ENCODE measurements at places on chromosomes 12 and 14. TPM values are rescaled to one million over a fixed set of nuclear protein-coding genes. Genes with fewer than 3 reads are reported as not detected.

GRCh38 chr14:28603606-28604005 lies 163.0 kb upstream of the FOXG1 start:
- H3K4me3 ChIP-seq: no peak overlapping the region
- no peaks in the 10 kb centered on the region for H3K27me3 ChIP-seq
- no peak for DNase-seq
- no peaks in the 10 kb centered on the region for H3K36me3 ChIP-seq

GRCh38 chr14:34983786-34984185 lies 994 bp downstream of the SRP54 start:
- H3K4me1 ChIP-seq: peaks cover 18% of the 10 kb centered on the region
- H3K4me3 ChIP-seq: no peak overlapping the region
- no peaks in the 10 kb centered on the region for H3K27me3 ChIP-seq
- H3K27ac ChIP-seq: peak overlapping the region; percentile 98
- DNase-seq: no peak

The REP15 gene
- total RNA-seq: not detected

- H3K4me3 ChIP-seq: no peak overlapping the region
- no peak for DNase-seq
- no peaks in the 10 kb centered on the region for H3K36me3 ChIP-seq
- H3K4me1 ChIP-seq: no peaks in the 10 kb centered on the region
- H3K27ac ChIP-seq: no peak overlapping the region
- no peaks in the 10 kb centered on the region for H3K27me3 ChIP-seq
Measured at GRCh38 chr14:101132588-101132987, 229.1 kb upstream of the RTL1 start.

The DDX47 gene
- 77.3 TPM for total RNA-seq

GRCh38 chr14:63501429-63501828 lies 41.7 kb downstream of the PPP2R5E start:
- H3K27ac ChIP-seq: no peak overlapping the region
- no peaks in the 10 kb centered on the region for H3K36me3 ChIP-seq
- H3K27me3 ChIP-seq: no peaks in the 10 kb centered on the region
- no peak overlapping the region for H3K4me3 ChIP-seq
- H3K4me1 ChIP-seq: peaks cover 40% of the 10 kb centered on the region

- H3K27me3 ChIP-seq: no peaks in the 10 kb centered on the region
- peak overlapping the region; percentile 96 for H3K4me3 ChIP-seq
- H3K36me3 ChIP-seq: no peaks in the 10 kb centered on the region
- H3K27ac ChIP-seq: peak overlapping the region; percentile 70
Measured at GRCh38 chr14:56118611-56119181, 485 bp downstream of the PELI2 start.

GRCh38 chr14:77659831-77660230 lies 43.4 kb upstream of the SPTLC2 start:
- H3K27ac ChIP-seq: no peak overlapping the region
- DNase-seq: no peak
- no peaks in the 10 kb centered on the region for H3K36me3 ChIP-seq
- H3K27me3 ChIP-seq: no peaks in the 10 kb centered on the region
- no peak overlapping the region for H3K4me3 ChIP-seq

GRCh38 chr12:110888256-110888991 lies 32.0 kb downstream of the MYL2 start:
- H3K4me3 ChIP-seq: no peak overlapping the region
- no peaks in the 10 kb centered on the region for H3K27me3 ChIP-seq
- H3K4me1 ChIP-seq: no peaks in the 10 kb centered on the region
- no peak overlapping the region for H3K27ac ChIP-seq
- no peak for DNase-seq
